ENCODE measurements at places on chromosomes 16 and 17.

GRCh38 chr16:20763461-20764232 is at the start of gene ACSM3:
ACSM3 (plus strand) TSS chr16:20764014; CDS start chr16:20770035, 6,021 bp downstream.
- DNase-seq, result peak; percentile 1

GRCh38 chr16:48156790-48157209 is 1.0 kb upstream of the ABCC12 start:
- DNase-seq, result peak; percentile 83

GRCh38 chr17:80834893-80835275 is 156.8 kb upstream of the CHMP6 start:
- no peak for DNase-seq

GRCh38 chr17:11986179-11986941 is 10.9 kb downstream of the ZNF18 start:
- DNase-seq, result no peak

DNA sequence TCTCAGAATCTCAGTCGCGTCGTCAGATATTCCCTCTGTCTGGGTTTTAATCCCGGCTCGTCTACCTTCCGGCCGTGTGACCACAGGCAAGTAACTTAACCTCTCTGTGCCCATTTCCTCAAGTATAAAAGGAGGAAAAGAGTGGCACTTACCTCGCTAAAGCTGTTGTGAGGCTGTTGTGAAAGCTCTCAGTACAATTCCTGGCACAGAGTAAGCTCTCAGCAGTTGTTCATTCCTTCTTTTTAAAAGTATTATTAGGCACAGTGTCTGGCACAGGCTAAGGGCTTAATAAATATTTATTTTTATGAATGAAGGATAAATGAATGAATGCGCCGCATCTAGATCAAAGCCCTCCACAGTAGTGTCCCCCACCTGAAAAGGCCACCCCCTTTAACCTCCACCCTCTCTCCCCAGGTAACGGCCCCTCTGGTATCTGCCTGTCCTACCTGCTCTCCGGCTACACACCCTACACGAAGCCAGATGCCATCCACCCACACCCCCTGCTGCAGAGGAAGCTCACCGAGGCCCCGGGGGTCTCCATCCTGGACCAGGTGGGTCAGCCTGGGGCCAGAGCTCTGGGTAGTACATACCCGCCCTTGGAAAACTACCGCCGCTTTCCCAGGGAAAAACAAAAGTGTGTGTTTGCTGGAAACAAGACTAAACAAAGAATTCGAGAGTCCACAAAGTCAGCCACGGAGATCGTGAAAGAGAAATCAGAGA is 6.0 kb downstream of the OSGIN1 start:
- no peak for DNase-seq

All from G401 (cell line).